ENCODE measurements at places on chromosomes 11 and 22.
A peak's percentile ranks its signal among the peaks of the same experiment; 100 is the strongest.

GRCh38 chr11:66973956-66974580 lies 1.0 kb upstream of the C11orf86 start:
- DNase-seq: no peak

GRCh38 chr11:72875736-72876135 lies 61.5 kb downstream of the ATG16L2 start:
- no peak for DNase-seq

- no peak for DNase-seq
Measured at GRCh38 chr11:103494491-103494890, 385.3 kb downstream of the DYNC2H1 start.

GRCh38 chr11:103384652-103385051 lies 275.4 kb downstream of the DYNC2H1 start:
- DNase-seq: no peak

DNA sequence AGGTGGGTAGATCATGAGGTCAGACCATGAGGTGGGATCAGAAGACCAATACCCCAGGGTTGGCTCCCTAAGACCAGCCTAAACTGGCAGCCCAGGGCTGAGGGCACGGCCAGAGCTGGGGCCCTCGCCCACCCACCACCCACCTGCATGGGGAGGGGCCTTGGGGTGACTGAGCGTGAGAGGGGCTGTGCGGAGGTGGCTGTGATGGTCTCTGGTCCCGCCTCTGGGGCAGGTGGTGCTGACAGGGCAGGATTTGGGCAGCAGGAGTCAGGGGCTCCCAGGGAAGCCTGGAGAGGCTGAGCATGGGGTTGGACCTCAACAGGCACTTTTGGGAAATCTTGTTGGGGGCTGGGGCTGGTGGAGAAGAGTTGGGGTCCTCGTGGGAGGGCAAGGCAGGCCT lies 39.8 kb upstream of the MUC5AC start:
- no peak for DNase-seq

DNA sequence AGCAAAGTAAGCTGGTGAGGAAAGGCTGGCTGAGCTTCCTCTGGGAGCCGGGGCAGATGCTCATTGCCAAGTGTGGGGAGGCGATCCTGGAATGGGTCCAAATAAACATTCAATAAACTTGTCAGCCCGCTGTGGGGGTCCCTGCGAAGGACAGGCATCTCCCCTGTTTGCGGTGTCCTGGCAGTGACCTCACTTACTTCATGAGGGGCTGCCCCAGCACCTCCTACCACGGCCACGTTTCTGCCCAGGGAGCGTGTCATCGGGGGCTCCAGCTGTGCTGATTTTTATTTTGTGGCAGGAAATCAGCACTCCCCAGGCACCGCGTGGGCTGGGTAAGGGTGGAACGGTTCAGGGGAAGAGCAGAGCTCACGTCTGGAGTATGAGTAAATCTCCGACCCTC lies 493.9 kb upstream of the B3GAT1 start:
- DNase-seq: no peak

DNA sequence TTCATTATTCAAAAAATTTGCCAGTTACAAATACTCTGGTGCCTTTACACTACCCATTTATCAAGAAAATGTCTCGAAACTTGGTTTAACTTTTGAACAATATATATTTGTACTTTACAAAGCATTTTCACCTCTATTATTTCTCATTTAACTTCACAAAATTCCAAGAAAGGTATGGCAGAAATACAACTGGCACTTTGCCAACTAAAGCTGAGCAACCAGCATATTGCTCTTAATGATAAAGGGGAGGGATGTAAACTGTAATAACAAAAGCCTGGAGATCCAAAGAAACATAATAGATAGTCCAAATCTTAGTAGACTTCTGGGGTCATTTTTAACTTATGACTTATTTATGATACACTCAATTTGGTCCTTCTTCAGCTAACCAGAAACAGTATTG lies 7.7 kb downstream of the PITPNB start:
- DNase-seq: no peak

DNA sequence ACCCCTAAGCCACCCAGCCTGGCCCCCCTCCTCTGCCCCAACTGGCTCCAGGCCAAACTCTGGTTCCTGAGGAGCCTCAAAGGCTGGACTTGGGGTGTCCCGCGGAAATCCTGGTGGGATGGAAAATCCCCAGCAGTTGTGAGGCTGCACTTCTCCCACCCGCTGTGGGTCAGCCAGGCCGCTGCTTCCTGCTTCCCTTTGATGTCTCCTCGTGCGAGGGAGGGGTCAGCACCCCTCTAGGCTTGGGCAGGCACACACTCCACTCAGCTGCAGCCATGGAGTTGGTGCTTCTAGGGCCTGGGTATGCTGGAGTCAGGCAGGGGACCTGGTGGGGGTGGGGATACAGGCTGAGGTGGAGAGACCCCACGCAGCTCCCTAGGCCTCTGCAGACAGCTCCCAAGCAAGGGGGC lies 12.0 kb downstream of the KCNQ1OT1 start:
- DNase-seq: no peak

GRCh38 chr11:129279326-129280026 lies 87.4 kb upstream of the ARHGAP32 start:
- peak; percentile 78 for DNase-seq

- no peak for DNase-seq
Measured at GRCh38 chr11:93747122-93747521, 5.7 kb downstream of the C11orf54 start.

- peak; percentile 56 for DNase-seq
Measured at GRCh38 chr11:29272019-29272654, 744.7 kb downstream of the KCNA4 start.

- DNase-seq: no peak
Measured at GRCh38 chr22:40025856-40026255, 31.1 kb downstream of the FAM83F start.

DNA sequence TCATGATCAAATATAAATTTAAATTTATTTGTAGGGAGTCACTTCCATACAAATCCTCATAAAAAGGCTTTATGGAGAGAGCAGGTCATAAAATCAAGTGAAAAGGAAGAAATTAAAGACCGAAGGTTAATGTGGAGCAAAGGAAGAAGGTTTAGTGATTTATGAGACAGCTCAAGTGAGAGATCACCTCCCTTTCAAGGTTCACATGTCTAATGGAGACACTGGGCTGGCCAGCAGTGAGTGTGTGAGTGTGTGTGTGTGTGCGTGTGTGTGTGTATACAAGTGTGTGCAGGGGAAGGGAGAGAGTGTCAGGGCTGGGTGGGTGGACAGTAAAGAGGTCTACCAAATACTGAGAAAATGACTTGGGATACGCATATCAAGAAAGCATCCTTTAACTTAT lies 251.2 kb downstream of the FAT3 start:
- DNase-seq: no peak

- no peak for DNase-seq
Measured at GRCh38 chr11:68837583-68838571, 3.8 kb downstream of the CPT1A start.

DNA sequence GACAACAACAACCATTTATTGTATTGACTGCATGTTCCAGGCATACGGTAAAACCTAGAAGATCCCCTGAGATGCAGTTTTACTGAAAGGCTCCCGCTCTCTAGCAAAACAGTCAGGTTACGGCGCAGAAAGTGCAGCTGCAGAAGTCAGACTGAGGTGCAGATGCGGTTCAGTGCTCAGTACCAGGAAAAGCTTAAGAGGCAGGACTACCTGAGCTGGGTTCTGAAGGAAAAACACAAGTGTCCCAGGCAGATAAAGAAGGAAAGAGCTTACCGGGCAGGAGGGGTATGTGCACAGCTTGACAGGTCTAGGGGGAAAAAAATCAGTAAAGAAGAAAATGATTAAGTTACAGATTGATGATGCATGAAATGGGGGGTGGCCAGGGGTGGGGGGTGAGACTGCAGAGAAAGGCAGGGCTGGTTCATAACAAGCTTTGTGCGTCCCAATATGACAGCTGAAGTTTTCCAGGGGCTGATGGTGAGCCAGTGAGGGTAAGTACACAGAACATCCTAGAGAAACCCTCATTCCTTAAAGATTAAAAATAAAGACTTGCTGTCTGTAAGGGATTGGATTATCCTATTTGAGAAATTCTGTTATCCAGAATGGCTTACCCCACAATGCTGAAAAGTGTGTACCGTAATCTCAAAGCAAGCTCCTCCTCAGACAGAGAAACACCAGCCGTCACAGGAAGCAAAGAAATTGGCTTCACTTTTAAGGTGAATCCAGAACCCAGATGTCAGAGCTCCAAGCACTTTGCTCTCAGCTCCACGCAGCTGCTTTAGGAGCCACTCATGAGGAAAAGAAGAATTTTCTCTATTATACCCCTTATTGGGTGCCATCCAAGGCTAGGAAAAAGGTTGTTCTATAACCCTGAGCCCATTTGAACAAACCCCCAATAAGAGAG lies 11.9 kb downstream of the LARGE1 start:
- no peak for DNase-seq

- DNase-seq: no peak
Measured at GRCh38 chr11:123586568-123586967, 67.9 kb downstream of the SCN3B start.

- DNase-seq: no peak
Measured at GRCh38 chr11:72373163-72373562, 61.2 kb downstream of the CLPB start.

DNA sequence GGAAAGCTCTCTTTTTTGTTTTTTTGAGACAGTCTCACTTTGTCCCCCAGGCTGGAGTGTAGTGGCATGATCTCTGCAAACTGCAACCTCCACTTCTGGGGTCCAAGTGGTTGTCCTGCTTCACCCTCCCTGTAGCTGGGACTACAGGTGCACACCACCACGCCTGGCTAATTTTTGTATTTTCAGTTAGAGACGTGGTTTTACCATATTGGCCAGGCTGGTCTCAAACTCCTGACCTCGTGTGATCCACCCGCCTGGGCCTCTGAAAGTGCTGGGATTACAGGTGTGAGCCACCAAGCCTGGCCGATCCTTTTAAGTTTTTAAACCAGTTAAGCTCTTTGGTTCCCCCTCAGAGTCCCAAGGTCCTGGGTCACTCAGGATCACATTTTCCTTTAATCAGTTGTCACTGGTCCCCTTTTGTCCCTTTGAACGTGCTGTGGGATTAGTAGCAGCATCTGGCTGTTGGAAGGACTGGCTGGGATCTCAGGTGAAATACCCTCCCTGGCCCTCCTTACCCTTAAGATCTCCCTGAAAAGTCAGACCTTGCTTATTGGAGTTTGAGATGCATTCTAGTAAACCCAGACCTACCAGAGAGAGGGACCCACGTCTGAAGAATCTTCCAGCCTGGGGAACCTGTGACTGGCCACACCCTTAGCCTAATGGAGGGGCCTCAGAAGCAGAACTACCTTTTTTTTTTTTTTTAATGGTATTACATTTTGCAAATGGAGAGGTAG lies 8.1 kb downstream of the MALAT1 start:
- DNase-seq: no peak

GRCh38 chr11:13713982-13714381 lies 45.5 kb downstream of the FAR1 start:
- no peak for DNase-seq

- DNase-seq: no peak
Measured at GRCh38 chr11:134932761-134933160, 520.7 kb upstream of the B3GAT1 start.

GRCh38 chr22:50035976-50036724 lies 21.9 kb downstream of the TTLL8 start:
- no peak for DNase-seq

DNA sequence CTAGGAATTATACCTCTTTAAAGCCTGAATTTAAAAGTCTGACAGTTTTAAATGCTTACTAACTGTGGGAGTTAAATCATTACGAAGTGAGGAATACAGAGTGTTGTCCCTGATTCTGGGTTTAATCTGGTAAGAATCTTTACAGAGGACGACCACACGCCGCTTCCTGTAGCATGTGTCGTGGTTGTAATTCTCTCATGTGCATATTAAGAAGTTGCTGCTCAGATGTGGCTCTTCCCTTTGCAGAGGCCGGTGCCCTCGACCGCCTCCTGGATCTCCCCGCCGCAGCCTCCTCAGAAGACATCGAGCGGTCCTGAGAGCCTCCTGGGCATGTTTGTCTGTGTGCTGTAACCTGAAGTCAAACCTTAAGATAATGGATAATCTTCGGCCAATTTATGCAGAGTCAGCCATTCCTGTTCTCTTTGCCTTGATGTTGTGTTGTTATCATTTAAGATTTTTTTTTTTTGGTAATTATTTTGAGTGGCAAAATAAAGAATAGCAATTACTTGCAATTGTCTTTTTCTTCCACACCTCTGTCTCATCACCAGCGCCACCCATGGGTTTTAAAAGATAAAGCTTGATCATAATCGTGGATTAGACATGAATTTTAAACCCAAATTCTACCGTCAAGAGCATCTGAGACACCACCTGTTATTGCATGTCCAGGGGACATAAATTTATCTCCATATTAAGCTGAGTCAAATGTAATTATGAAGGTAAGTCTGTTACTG lies 6.5 kb downstream of the GAL start:
- no peak for DNase-seq

DNA sequence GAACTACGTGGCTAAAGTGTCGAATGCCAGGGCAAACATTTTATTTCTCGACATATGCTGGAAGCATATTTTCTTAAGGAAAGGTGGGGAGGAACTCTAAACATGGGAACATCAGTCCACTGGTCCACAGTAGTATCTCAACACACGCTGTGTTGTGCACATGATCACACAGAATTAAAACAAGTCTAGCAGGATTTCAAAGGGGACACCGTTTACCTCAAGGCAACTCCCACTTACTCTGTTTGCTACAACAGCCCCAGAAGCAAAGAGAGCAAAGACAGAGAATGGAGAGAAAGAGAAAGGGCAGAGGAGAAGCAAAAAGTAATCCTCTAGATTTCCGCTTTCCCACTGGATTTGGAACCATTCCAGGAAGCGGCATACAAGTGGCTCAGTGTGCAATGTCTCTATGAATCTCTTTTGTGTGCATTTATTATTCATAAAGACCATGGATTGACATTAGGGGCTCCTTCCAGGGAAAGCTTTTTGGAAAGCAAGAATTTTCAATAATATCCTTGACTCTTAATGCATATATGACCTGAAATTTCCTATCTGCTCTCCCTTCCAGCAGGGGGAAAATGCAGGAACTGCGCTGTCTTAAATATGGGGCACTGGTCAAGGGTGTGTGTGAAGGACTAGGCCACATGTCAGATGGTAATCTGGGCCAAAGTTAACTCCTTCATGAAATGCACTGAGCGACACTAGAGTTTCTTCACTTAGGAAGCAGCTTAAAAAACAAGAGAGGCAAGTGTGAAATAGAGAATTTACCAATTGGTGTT lies 34.8 kb upstream of the CCDC34 start:
- DNase-seq: no peak

DNA sequence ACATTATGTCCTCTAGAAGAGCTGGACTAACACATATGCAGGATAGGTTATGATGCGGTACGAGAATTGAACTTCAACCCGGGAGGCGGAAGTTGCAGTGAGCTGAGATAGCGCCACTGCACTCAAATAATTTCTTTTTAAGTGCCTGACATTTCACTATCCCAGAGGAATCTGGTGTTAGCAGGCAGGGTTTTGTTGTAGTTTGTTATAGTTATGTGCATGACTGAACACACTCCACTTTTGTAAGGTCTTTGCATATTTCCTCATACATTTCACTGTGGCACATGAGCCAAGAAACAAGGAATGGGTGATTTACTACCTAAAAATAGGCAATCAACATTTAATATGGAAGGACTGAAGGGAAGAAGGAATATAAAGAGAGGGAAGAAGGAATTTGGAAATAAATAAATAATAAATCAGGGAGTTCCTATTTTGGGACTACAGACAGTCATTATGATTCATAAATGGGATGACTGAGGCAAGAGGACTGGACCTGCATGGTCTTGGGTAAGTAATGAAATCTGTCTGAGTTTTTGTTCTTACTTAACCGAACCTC lies 8.7 kb upstream of the HIPK3 start:
- no peak for DNase-seq
